Osteocyte (in vitro differentiated cells): ENCODE measurements at places on chromosomes 4 and X.

GRCh38 chr4:168273838-168274237 lies 44.7 kb downstream of the DDX60 start:
- DNase-seq, result no peak

DNA sequence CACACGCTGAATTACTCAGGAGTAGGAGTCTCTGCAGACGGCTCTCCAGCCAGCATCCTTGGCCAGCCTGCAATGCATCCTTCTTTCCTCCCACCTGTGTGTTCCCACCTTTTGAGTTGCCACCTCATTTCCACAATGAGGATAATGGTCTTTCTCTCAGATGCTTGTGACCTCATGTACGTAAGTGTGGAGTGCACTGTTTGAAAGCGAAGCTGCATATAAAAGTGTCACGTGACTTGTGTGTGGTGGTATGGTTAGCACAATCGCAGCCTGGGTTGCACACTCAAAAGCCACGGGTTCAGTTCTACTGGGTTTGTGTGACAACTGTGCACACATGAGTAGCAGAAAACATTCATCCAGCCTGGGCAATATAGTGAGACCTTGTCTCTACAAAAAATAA lies 12.0 kb upstream of the MFAP3L start:
- DNase-seq, result no peak

- no peak for DNase-seq
Observed at GRCh38 chr4:57055886-57056285, 54.3 kb downstream of the IGFBP7 start.

DNA sequence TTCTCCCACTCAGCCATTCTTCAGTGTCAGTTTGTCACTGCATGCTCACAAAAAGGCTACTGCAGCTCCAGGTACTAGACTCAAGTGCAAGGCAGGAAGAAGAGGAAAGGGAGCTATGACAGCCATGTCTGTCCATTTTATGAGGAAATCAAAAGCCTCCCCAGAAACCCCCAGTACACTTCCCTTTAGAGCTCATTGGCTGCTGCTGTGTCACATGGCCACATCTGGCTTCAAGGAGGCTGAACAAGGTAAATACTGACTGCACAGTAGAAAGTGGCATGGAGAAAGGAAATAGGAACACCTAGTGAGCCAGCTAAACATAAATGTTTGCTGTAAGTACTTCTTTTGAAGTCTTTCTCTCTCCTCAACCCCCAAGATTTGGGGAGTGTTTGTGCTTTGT lies 67.2 kb upstream of the FRAS1 start:
- no peak for DNase-seq

DNA sequence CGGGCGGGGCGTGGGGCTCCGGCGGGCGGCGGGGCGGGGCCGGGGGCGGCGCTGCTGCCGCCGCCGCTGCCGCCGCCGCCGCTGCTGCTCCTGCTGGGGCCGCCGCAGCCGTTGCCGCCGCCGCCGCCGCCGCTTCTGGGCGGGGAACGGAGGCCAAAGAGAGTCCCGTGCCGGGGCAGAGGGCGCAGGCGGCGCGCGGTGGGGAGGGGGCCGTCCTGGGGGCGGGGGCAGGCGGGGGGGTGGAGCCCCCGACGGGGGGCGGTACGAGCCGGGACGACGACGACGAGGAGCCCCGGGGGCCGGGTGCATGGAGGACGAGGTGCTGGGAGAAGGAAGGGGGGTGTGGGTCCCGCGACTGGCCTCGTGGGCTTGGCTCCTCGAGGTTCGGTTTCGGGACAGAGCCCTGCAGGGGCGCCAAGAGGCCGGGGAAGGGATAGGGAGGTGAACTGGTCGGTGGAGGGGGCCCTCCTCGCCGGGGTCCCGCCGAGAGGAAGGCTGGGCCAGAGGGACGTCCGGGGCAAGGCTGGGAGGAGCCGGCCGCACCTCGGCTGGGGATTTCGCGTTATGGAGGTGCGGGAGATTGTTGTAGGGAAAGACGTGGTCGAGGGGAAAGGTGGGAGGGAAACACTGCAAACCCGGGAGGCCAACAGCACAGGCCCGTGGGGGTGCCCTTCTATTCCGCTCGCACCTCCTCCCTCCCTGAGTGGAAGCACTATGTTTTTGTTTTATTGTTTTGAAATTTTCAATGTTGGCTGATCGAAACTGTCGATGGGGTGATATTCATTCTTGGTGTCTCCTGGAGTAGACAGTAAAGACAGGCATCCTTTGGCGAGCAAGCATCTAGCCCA lies 1.9 kb downstream of the BCORL1 start:
- no peak for DNase-seq

GRCh38 chr4:20422398-20422797 lies 170.7 kb downstream of the SLIT2 start:
- DNase-seq, result no peak

DNA sequence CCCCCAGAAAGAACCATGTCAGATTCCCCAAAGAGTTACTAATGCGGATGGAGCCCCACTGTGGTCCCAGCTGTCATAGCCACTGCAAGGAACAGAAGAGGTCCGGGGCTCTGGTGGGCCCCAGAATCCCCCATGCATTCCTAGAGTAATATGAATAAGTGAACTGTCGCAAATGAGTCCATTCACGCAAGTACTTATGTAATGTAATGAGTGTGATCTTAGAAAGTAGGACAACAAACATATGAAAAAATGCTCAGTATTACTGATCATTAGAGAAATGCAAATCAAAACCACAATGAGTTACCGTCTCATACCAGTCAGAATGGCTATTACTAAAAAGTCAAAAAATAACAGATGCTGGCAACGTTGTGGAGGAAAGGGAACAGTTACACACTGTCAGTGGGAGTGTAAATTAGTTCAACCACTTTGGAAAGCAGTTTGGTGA lies 141.5 kb upstream of the RBPJ start:
- DNase-seq, result no peak

GRCh38 chr4:7546809-7547367 lies 112.2 kb upstream of the PSAPL1 start:
- DNase-seq, result no peak

GRCh38 chr4:92184566-92184965 lies 119.2 kb upstream of the GRID2 start:
- DNase-seq, result no peak

- DNase-seq, result no peak
Observed at GRCh38 chrX:32514986-32515385, 696.4 kb downstream of the DMD start.

DNA sequence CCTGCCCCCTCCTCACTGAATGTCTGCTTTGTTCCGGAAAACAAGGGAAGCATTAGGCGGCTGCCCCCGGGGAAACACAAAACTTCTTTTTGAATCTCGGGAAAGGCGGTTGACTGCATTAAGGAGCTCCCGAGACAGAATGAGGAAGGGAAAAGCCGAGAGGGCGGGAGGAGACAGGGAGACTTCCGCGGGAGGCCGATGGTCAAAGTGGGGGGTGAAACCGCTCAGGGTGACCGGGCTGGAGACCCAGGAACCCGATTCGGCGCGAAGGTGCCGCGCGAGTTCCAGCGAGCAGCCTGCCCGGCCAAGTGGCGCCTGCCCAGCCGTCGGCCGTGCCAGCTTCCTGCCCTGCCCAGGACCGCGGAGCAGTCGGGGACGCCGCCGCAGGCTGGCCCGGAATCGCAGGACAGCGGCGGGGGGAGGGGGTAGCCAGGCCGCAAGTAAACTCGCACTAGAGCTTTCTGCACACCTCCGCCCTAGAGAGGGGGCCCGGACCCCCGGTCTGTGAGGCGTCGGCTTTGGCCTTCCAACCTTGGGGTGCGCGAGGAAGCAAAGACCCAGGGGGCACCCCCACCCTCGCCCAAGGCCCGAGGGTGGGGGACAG lies 55.1 kb upstream of the BCOR start:
- DNase-seq, result no peak

- DNase-seq, result no peak
Observed at GRCh38 chr4:42942216-42942615, 49.7 kb downstream of the GRXCR1 start.

- no peak for DNase-seq
Observed at GRCh38 chrX:139058831-139059495, 347.4 kb upstream of the FGF13 start.

- DNase-seq, result no peak
Observed at GRCh38 chr4:152294331-152294730, 241.6 kb downstream of the FBXW7 start.

DNA sequence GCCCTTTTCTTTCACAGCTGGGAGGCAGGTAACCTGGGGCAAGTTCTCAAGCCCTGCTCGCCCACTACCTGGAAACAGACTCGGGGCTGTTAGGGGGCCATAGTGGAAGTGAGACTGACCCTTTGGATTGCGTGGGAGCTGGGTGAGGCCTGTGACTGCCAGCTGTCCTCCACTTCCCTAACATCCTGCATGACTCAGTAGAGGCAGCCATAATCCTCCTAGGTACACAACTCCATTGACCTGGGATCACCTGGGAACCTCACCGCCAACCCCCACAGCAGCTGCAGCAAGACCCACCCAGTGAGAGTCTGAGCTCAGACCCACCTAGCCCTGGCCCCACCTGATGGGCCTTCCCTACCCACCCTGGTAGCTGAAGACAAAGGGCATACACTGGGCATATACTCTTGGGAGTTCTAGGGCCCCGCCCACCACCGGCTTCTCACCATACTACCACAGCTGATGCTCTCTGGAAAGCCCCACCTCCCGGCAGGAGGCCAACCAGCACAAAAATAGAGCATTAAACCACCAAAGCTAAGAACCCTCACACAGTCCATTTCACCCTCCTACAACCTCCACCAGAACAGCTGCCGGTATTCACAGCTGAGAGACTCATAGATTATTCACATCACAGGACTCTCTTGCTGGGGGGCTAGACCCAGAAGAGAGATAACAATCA lies 61.1 kb upstream of the DCTD start:
- no peak for DNase-seq

GRCh38 chr4:143189528-143189927 lies 4.8 kb downstream of the USP38 start:
- no peak for DNase-seq

DNA sequence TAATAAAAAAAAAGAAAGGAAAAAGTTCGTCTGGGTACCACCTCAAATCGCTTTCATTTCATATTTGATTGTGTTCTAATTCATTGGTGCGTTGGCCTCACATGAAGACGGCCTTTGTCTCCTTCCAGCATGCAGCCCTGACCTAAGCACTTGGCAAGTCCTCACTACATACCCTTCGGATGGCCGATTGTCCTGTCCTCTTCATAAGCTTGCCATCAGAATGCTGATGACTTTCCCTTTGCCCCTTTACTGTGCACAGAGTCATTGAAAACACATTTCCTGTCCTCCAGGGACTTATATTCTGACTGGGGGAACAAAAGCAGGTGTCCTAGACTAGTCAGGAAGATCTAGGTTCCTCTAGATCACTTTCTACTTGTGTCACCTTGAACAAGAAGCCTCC lies 43.0 kb downstream of the RTL5 start:
- no peak for DNase-seq

- DNase-seq, result no peak
Observed at GRCh38 chrX:110491846-110492620, 133.4 kb downstream of the RTL9 start.

GRCh38 chrX:47571215-47571614 lies 10.2 kb downstream of the ARAF start:
- no peak for DNase-seq

DNA sequence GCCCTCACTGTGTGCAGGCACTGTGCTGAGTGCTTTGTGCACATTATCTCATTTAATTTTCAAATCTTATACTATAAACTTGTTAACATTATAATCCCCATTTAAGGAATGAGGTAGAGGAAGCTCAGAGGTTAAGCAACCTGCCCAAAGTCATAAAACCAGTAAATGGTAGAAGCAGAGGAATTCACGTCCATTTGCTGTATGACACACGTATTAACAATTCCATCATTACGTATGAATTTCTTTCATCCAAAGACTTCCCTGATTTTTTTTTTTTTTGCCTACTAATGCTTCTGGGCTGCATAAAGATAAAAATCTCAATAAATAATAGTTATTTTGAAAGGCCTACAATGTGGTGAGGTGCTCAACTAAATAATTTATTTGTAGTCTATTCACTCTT lies 64.5 kb upstream of the H2AZ1 start:
- DNase-seq, result no peak

DNA sequence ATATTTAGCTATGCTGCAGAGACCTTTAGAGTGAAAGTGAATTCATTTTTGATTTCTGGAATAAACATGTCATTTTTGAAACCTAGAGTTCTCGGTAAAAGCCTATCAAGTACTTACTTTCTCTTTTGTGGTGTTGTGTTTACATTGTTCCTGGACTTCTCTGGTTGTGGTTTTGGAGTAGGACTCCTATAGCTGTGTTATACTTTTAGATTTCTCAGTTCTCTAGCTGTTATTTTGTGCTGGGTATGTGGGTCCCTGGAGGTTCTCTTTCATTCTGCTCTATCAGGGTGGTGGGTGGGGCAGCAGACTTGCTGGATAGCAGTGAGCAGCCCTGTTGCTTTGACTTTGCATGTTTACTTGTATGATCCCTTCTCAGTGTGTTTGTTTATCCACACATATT lies 25.6 kb upstream of the MSMO1 start:
- DNase-seq, result no peak

DNA sequence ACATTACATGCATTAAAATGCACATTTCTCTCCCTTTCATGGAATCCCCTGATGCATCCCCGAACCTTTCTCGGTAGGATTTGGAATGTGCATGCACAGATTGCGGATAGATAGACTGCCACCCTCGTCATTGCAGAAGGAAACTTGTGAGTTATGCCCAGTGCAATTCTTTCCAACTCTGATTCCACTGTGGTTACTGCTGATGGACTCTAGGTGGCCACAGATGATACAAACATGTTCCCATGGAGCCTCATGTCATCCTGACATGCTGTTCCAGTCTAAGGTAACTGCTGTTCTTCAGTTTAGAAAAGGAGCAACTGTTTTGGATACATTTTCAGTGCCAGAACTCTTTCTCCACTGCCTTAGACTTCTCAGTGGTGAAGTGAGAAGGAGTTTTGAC lies 9.1 kb upstream of the VCX3B start:
- DNase-seq, result no peak

DNA sequence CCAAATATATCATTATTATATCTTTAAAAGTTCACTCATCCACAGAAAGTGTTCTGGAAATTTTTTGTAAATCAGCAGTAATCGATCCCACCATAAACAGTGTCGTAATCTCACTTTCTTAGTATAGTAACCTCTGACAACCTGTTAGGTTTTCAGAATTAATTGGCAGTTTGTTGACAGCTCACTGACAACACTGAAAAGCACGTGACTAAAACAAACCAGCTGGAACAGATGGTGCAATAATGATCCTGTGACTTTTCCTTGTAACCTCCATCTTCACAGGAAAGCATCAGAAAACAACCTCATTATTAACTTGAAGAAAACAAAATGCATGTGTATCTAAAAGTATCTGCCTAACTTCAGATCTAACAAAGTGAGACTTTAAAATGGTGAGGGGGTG lies 48.5 kb downstream of the FSTL5 start:
- no peak for DNase-seq

- DNase-seq, result no peak
Observed at GRCh38 chrX:11113731-11114130, 2.6 kb downstream of the HCCS start.
